Daoy (cell line): ENCODE measurements at places on chromosomes 6 and 20. TPM values are rescaled to one million over a fixed set of nuclear protein-coding genes. Genes with fewer than 3 reads are reported as not detected.

Gene KCNK5
- total RNA-seq, result 5.2 and 7.1 TPM in 2 replicates

Gene NKX2-2
- 1.4 and 3.7 TPM in 2 replicates for total RNA-seq

Gene F13A1
- 0.06 and 0.12 TPM in 2 replicates for total RNA-seq

Gene TRIM31
- total RNA-seq, result 0.11 TPM in 1 of 2 replicates, not detected in the other

Gene RAET1L
- total RNA-seq, result 0.36 and 1.1 TPM in 2 replicates

Gene ATF6B
- 16.6 and 17.7 TPM in 2 replicates for total RNA-seq

Gene TRIM10
- total RNA-seq, result not detected in 2 replicates

Gene SLC32A1
- total RNA-seq, result not detected in 2 replicates

Gene BPIFA1
- total RNA-seq, result not detected in 2 replicates

Gene LKAAEAR1
- 0.95 TPM in 1 of 2 replicates, not detected in the other for total RNA-seq

Gene RAET1G
- 0.27 and 0.86 TPM in 2 replicates for total RNA-seq

Gene RAD21L1
- 0.63 and 0.86 TPM in 2 replicates for total RNA-seq

Gene DDAH2
- 46.1 and 55.6 TPM in 2 replicates for total RNA-seq

Gene MUCL3
- total RNA-seq, result not detected in 2 replicates

Gene SNAI1
- total RNA-seq, result 1.3 and 1.7 TPM in 2 replicates

Gene C6orf58
- total RNA-seq, result 0.39 and 0.69 TPM in 2 replicates

Gene ARMC12
- 0.51 TPM in 1 of 2 replicates, not detected in the other for total RNA-seq

Gene PTCHD4
- total RNA-seq, result not detected in 2 replicates

Gene KIAA1755
- 0.30 and 1.0 TPM in 2 replicates for total RNA-seq

Gene SNAP91
- 0.65 and 0.86 TPM in 2 replicates for total RNA-seq

Gene NKAIN4
- 10.6 and 12.9 TPM in 2 replicates for total RNA-seq

Gene FAM83D
- total RNA-seq, result 73.0 and 84.1 TPM in 2 replicates

Gene LTB
- 2.1 TPM in 1 of 2 replicates, not detected in the other for total RNA-seq

Gene MOXD1
- total RNA-seq, result 0.71 and 0.97 TPM in 2 replicates

Gene PRL
- total RNA-seq, result not detected in 2 replicates

Gene EPPIN
- total RNA-seq, result not detected in 2 replicates

Gene PTPRK
- total RNA-seq, result 40.1 and 46.5 TPM in 2 replicates

Gene SLC35B2
- total RNA-seq, result 86.8 and 92.8 TPM in 2 replicates

Gene CCR6
- total RNA-seq, result not detected in 2 replicates

Gene B3GAT2
- total RNA-seq, result 0.29 TPM in 1 of 2 replicates, not detected in the other

Gene MOCS3
- total RNA-seq, result 7.4 TPM in 2 replicates

Gene HRH3
- total RNA-seq, result not detected in 2 replicates

Gene DPPA5
- not detected in 2 replicates for total RNA-seq
